ENCODE measurements at places on chromosomes 4 and X.

DNA sequence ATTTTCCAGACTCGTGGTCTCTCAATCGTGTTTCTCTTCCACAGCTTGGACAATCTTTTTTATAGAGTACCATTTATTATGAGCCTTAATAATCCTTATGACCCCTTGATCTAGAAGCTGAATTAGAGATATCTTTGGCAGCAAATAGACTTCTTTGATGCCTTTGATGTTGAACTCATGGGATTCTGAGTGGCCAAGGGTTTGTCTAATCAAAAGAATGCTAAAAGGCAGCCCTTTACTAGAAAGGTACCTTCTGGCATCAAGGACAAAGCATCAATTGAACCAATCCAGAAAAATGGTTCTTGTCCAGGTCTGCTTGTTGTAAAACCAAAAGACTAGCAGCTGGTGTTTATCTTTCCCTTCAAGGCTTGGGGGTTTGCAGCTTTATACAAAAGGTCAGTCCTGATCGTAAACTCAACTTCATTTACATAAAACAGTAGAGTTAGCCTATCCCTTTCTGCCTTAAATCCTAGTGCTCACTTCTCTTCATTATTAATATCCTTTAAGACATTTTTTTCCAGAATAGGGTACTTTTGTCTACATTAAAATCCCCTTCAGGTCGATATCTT is 411.3 kb downstream of the FAT4 start:
- no peak for DNase-seq

DNA sequence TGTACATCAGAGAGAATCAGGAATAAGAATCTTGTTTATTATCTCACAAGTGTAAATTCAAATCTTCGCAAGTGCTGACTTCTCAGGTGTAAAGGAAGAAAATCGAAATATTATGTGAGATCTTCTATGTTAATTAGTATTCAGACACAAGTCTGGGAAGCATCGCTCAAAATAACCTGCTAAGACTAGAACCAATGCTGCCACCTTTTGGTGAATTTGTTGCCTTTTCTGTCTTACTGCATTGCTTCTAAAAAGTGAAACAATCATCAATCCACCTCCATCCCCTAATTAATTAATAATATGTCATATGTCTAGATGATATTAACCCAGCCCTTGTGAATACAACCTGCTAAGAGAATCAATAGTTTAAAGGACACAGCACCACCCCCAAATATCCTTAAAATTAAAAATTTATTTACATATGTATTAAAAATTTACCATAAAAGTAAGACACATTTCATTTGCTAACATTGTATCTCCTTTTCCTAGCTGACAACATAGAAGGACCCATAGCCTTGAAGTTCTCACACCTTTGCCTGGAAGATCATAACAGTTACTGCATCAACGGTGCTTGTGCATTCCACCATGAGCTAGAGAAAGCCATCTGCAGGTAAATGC is 3.5 kb downstream of the EPGN start:
- DNase-seq, result peak; percentile 75

DNA sequence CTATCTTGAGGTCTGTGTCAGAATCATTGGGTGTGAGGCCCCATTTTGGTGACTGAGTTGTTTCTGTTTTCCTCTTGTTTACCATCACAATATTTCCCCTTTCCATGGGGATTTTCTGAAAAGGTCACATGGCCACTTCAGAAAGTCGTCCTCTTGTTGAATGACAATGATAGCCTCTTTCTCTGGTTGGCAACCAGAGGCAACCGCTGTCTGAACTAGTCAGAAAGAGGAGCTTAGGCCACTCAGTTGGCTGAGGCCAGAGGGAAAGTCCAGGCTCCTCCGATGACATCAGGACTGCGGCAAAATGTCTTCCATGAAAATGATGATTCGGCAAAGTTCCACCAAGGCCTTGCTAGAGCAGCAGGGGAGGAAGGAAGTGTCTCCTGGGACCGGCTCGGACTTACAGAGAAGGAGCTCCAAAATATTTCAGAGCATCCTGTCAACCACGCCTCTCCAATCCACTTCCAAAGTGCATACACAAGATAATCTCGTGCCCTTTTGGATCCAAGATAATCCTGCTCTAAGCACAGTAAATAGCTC is 19.1 kb upstream of the RBM47 start:
- no peak for DNase-seq

- no peak for DNase-seq
Observed at GRCh38 chr4:185713731-185714130, 98.3 kb downstream of the SORBS2 start.

DNA sequence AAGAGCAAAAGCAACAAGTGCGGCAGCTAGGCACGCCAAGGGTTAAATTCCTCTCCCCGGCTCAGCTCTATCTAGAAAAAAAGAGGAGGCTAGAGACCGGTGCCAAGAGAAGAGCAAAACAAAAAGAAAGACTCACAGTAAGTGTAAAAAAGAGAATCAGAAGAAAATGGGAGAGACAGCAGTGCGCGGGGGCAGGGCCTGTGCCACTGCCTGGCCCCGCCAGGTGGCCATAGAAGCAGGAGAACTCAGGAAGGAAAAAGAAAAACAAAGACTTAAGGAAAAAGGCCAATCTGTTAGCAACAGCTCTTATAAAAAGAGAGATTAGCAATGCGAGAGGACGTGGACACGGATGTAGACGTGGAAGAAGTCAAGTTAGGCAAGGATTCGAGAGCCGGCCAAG is 3.2 kb downstream of the ACOX3 start:
- DNase-seq, result no peak

DNA sequence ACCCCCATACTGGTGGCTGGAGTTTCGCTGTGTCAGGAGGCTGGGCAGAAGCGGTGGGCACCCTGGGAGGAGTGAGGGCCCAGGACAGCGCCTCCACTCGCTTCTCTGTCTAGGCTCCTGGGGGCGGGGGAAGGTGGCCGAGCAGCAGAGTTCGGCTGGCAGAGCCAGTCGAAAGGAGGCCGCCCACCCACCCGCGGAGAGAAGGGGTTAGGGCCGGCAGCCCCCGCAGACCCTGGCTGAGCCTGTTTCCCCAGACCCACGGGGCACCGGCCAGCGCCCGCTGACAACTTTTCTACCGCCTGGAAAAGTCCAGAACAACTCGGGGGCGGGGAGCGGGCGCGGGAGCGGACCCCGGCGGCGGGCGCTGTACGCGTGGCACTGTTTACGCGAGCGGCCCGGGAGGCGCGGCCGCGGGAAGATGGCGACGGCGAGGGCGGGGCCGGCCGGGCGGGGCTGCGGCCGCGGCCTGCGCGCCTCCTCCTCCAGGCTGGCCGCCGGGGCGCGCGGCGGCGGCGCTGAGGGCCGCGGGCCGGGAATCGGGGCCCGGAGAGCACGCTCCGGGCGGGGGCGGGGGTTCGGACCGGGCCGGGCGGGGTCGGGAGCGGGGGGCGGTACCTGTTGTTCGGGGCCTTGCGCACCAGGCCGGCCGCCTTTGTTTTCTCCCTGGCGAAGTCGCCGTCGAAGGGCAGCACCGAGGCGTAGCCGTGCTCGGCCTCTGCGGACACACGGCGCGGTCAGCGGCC is 628 bp downstream of the MXD4 start:
- DNase-seq, result peak; percentile 93

DNA sequence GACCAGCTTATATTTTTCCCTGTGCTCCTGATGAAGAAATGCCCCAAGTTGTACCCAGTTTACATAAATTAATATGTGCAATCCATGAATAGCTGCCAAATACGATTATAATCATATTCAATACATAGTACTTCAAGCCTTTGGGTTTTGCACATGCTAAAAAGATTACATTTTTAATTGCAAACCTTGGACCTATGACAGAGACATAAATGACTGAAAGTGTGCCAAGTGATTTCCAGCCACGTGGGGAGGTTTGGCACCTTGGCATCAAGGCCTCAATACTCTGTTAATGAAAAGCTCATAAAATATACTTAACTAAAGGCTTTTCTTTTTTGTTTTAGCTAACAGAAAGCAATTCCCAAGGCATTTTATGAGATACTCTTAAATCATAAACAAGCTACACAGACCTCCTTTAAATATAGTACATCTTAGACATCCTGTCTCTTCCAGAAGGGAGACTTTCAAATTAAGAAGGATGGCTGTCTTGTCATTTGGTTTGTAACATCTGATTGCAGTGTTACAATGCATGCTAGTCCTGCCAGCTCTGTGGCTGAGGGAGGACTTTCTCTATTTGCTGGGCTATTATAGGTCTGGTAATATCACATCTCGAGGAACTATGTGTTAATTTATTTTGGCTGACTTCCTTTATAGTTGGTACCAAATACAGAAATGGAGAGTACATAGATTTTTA is 404.1 kb downstream of the AFF2 start:
- no peak for DNase-seq

- DNase-seq, result no peak
Observed at GRCh38 chrX:40938423-40938822, 146.8 kb upstream of the USP9X start.

DNA sequence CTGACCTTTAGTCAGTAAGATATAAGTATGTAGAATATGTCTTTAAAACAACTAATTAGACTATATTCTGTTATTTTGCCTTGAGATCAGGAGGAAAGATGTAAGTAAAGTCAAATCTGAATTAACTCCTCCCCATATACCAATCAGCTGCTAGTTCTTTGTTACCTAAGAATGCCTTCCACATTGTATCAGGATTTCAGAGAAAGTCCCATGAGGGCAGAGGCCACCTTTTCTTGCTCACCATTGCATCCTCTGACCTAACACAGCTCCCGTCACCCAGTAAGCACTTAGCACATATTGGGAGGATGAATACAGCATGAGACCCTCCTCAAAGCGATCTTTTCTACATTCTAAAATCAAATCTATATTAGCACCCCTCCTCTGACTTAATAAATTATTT is 87.0 kb downstream of the COL25A1 start:
- DNase-seq, result no peak

- no peak for DNase-seq
Observed at GRCh38 chr4:5881340-5881739, 11.5 kb downstream of the CRMP1 start.

All from activated CD4-positive, alpha-beta T cell treated with anti-CD3 and anti-CD28 coated beads, Interleukin-2, amount 10 ng/mL, durations not matched to agents 24 days and 14 days (primary cell).